ENCODE measurements at places on chromosomes 1 and 21.

DNA sequence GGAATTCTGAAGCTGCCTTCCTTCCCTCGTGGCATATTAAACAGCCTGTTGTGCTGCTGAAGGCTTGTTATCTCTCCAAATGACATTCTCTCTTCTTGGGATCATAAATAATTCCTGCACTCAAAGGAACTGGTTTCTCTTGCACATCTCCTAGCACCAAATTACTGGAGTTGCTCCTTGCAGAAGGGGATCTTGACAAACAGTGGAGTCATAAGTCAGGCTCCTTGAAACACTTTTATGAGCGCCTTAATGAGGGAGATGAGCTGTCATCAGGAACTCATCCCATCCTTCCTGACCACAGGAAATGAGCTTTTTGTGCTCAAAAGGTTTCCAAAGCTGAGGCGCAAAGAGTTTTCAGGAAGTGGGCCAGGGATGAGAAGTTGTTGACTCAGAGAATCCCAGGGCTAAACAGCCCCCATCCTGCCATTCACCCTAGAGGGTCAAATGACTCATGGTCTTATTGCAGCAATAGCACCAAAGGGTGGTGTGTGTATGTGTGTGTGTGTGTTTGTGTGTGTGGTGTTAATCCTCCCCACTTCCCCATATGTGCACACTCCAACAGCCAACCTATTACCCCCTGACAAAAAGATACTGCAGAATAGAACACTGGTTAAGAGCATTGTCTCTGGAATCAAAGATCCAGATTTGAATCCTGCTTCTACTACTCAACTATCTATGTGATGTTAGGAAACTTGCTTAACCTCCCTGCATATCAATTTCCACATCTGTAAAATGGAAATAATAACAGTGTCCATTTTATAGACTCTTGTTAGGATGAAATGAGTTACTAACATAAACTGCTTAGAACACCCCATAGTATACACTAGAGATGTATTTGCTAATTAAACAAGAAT, 2.8 kb upstream of the PHC2 start:
- DNase-seq: peak; percentile 65

DNA sequence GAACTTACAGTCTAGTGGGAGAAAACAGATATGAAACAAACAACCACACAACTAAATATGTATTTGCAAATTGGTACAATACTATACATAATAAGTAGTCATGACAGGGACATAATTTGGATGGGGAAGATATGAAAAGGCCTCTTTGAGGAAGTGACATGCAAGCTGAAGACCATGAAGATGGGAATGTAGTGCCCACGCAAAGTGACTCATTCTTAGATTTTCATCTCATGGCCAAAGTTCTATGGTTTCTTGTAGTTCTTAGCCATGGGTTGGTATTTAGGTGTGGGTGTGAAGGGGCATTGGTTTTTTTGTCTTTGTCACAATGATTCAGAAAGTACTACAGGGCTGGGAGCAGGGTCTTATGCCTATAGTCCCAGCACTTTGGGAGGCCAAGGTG, 105.4 kb upstream of the FAM78B start:
- DNase-seq: no peak

- no peak for DNase-seq
These were observed 1170.2 kb upstream of the PRMT6 start for GRCh38 chr1:105886309-105886708.

- DNase-seq: no peak
These were observed 56.8 kb upstream of the HTR1D start for GRCh38 chr1:23274134-23274505.

- DNase-seq: peak; percentile 45
These were observed 18.4 kb downstream of the H6PD start for GRCh38 chr1:9253004-9253403.

- DNase-seq: peak; percentile 69
These were observed 4.9 kb upstream of the SLX9 start for GRCh38 chr21:44934797-44935532.

DNA sequence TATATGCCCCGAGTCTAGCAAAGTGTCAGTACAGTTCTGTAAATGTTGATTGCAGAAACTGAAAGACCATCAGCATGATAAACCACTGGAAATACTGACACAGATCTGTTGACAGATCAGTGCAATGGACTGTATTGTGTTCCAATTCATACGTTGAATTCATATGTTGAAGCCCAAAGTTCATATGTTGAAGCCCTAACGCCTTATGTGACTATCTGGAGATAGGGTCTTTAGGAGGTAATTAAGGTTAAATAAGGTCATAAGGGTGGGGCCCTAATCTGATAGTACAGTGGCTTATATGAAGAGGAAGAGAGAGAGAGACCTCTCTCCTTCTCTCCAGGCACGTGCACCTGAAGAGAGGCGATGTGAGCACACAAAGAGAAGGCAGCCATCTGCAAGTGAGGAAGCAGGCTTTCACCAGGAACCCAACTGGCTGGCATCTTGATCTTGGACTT, 144.7 kb downstream of the MRPL39 start:
- DNase-seq: no peak

- DNase-seq: no peak
These were observed 1290.7 kb upstream of the ADGRL2 start for GRCh38 chr1:80509965-80510522.

DNA sequence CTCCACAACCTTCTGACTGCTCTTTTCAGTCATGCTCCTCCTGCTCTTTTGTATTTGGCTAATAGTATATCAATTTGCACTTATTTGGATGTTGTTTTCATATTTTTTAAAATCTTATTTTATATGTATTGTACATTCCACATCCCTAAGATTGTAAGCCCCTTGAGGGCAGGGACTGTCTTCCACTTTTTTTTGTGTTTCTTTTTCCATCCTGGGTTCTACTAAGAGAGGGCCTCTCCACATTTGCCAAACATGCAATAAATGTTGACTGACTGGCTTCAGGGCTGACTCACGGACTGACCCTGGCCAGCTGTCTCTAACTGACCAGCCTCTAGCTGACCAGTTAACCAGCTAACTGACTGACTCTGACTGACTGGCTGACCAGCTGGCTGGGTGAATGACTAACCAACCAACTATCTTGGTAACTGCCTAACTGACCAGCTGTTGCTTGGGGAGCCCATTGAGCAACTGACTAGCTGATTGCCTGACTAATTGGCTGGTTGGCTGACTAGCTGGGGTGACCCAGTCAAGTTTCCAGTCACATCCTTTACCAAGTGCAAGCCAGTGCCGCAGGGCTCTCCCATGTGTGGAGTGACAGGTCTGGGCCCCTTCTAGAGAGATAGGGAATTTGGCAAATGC, 16.1 kb downstream of the CSF1 start:
- no peak for DNase-seq

DNA sequence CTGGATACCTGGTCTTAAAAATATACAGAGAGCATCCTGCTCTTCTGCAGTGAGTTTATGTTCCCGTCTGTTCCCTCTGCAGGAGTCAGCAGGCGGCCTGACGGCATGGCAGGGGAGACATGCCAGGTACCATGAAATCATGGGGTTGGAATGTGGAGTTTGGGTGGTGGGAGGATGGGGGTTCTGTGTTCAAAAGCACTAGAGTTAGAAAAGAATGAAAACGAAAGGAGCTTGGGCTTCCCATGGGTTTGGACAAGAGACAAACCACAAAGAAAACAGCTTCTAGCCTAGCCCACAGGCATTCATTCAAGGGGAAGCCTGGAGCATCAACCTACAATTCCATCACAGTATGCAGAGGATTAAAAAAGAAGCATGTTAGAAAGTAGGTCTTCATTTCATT, 59.9 kb downstream of the WARS2 start:
- DNase-seq: no peak

GRCh38 chr1:197356723-197357533, 88.9 kb downstream of the CRB1 start:
- DNase-seq: no peak

DNA sequence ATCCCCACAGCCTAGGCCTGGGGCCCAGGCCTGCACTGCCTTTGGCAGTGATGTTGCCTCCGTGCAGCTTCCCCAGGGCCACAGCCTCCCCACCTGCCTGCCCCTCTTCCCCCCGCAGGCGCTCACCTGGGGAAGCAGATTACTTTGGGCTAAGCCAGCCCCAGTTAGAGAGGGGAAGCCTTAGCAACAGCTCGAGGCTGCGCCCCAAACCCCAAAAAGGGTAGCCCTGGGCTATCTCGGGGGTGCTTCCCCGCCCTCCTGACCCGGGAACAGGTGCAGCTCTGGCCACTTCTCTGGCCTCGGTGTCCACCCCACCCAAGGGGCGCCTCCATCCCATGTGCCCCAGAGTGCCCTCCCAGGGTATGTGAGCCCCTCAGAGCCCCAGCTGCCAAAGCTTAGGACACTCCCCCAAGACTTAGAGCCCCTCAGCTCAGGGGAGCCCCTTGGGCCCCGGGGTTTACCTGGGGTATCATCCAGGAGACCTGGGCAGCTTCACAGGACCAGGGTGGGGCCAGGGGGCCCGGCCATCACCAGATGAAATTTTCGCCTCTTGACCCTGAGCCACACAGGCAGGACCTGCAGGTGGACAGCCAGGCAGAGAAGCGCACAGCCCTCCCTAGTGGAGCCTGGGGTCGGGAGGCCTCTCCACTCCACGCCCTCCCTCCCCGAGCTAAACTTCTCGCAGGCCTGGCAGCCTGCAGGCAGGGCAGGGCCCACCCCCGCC, 3.3 kb upstream of the TTC34 start:
- DNase-seq: peak; percentile 71

DNA sequence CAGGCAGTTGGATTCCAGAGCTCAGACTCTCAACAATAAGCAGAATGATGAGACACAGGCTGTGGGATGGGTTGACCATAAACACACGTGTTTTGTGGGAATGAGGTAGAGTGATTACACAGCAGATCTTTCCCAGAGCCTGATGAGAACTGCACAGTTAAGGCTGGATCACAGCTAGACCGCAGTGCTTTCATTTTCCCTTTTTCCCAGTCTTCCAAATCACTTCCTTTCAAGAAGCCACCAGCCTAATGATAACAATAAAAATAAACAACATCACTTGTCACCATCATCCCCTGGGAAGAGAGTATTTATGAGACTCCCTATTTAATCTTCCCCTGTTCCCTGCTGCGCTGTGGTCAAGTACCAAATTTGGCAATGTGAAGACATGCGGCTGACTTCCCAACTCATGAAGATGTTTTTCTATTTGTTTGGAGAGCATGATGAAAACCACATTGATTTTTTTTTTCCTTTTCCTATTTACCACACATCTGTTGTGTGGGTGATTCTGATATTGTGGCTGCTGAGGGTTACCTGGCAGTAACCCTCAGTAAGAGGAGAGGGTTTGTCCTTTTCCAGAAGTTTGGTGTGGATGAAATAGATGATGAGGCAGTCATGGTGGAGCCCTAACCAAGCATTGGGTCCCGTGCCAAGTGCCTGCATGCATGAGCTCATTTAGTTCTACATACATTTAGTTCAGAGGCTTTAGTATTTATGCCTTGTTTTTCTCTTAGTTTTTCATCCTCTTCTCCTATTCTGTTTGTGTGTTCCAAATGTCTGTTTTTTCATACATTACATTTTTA, 248.9 kb upstream of the HOOK1 start:
- DNase-seq: no peak

GRCh38 chr1:52976183-52977035, 49.3 kb downstream of the SCP2 start:
- no peak for DNase-seq

- DNase-seq: no peak
These were observed 94.4 kb downstream of the RERE start for GRCh38 chr1:8723010-8723409.

GRCh38 chr1:197374428-197374827, 106.4 kb downstream of the CRB1 start:
- DNase-seq: no peak

GRCh38 chr1:43612406-43612805, 37.5 kb upstream of the KDM4A start:
- DNase-seq: no peak

DNA sequence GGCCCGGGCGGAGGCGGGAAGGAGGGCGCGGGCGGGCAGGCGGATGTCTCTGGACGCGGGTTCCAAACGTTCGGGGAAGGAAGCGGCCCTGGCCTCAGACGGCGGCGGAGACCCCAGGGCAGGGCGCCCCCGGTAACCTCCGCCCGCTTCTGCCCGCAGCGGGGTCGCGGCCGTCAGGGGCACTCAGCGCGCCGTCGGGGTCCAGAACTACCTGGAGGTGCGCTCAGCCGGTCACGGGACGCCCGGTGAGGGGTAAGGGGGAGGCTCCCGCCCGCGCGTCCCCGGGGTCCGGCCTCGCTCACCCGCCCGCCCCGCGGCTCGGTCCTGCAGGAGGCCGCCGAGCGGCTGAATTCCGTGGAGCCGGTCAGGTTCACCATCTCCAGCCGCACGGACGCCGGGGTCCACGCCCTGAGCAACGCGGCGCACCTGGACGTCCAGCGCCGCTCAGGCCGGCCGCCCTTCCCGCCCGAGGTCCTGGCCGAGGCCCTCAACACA, 406 bp downstream of the PUSL1 start:
- no peak for DNase-seq

GRCh38 chr1:218482683-218483082, 137.5 kb downstream of the TGFB2 start:
- no peak for DNase-seq

GRCh38 chr1:171756856-171757255, 15.0 kb upstream of the VAMP4 start:
- no peak for DNase-seq

GRCh38 chr1:87560601-87561360, 232.1 kb downstream of the LMO4 start:
- no peak for DNase-seq

DNA sequence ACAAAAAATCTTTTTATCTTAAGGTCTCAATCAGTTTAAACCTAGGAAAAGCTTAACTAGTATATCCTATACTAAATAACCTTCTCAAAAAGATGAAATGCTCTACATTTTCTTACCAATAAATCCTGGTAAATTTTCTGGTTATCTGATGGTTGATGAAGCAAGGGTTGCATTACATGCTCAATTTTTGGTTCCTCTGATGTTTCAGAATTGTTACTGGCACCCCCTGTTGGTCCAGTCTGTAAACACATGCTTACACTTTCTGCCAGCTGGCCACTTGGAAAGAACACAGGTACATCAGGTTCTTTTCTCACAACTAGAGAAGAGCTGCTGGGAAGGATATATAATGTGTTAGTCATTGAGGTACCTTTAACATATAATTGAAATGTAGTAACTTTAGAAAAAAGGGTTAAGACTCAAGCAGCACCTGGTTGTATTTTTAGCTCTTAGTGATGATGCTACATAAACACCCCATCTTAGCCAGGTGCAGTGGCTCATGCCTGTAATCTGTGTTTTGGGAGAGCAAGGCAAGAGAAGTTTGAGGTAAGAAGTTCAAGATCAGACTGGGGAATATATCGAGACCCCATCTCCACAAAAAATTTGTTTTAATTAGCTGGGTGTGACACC, 30.9 kb upstream of the TAL1 start:
- DNase-seq: no peak
